ENCODE measurements at places on chromosomes 16 and 17.

- DNase-seq = no peak
Observed at GRCh38 chr16:50839920-50840729, 98.2 kb downstream of the CYLD start.

DNA sequence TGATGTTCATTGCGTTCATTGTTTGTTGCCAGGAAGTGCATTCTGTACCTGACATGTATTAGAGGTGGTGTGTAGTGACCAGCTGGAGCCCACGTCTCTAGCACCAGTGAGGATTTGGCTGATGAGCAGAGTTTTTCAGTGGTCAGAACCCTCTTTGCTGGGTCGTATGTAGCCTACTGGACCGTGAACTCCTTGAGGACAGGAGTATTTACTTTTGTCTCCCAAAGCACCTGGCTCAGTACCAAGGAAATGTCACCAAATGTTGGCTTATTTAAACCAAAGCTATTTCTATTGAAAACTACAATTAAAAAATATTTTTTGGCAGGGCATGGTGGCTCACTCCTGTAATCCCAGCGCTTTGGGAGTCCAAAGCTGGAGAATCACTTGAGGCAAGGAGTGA lies 262.7 kb downstream of the SNX29 start:
- DNase-seq = no peak

GRCh38 chr16:48008011-48008525 lies 147.7 kb downstream of the ABCC12 start:
- no peak for DNase-seq

GRCh38 chr16:57639172-57639887 lies 10.9 kb downstream of the ADGRG1 start:
- no peak for DNase-seq

- no peak for DNase-seq
Observed at GRCh38 chr17:68441070-68441770, 16.1 kb downstream of the WIPI1 start.

GRCh38 chr16:67326472-67327309 lies at the start of the genes KCTD19 and LRRC36:
Gene KCTD19 (minus strand): TSS chr16:67326741. CDS start chr16:67326707, 34 bp downstream.
Gene LRRC36 (plus strand): TSS chr16:67326815. CDS start chr16:67326863, 48 bp downstream.
- DNase-seq = no peak

DNA sequence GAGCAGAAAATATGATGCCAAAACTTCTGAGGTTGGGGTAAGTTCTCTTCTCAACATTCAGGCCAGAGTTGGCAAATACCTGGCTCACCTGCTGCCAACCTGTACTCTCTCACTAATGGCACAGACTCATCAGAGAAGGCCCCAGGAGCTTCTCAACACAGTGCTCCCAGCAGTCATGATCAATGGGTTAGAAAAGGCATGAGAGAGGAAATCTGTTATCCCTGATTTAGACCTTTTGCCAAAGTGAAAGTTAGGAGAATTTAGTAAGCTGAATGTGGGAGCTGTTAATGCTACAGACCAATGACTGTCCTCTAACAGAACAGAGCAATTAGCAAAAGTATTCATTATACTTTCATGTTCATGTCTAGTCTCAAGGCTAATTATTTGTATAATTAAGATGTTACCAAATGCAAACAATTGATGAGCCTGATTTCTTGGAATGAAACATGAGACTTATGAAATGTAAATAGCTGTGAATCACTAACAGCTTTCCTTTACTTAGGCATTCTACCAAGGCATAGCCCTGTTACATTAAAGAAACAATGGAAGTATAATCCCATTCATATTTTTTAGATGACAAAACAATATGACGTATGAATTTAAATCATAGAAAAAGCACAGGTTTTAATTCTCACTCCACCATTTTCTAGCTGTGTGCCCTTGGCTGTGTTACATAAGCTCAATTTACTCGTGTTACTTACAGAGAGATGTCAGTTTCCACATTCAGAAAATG lies 68.7 kb upstream of the MARCHF10 start:
- DNase-seq = no peak

DNA sequence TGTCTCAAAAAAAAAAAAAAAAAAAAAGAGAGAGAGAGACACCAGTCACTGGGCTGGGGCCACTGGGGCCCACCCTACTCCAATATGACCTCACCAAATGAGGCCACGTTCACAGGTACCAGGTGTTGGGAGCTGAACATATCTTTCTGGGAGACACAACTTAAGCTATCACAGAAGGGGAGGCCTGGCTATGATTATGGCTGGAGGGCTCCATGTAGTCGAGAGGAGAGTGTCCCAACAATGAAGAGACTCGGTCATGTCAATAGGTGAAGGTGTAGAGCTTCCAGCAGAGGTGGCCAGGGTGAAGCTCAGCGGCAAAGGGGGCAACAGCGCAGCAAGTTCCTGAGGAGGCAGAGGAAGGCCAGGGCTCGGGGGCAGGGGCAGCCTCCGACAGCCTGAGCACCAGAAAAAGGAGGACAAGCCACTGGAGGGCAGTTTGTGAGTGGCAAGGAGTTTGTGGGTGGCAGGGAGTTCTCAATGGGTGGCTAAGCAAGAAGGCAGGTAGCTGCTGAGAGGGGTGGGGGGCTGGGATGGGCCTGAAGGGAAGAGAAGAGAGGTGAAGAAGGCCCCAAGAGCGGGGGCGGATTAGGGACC lies 28.0 kb downstream of the ABCC3 start:
- DNase-seq = no peak

GRCh38 chr17:83099570-83100181 lies 20.3 kb downstream of the METRNL start:
- no peak for DNase-seq

- DNase-seq = no peak
Observed at GRCh38 chr16:27272076-27272475, 3.5 kb upstream of the NSMCE1 start.

GRCh38 chr17:17034026-17034425 lies 8.2 kb upstream of the MPRIP start:
- DNase-seq = no peak

GRCh38 chr16:71431176-71431575 lies 10.7 kb downstream of the TLE7 start:
- no peak for DNase-seq

DNA sequence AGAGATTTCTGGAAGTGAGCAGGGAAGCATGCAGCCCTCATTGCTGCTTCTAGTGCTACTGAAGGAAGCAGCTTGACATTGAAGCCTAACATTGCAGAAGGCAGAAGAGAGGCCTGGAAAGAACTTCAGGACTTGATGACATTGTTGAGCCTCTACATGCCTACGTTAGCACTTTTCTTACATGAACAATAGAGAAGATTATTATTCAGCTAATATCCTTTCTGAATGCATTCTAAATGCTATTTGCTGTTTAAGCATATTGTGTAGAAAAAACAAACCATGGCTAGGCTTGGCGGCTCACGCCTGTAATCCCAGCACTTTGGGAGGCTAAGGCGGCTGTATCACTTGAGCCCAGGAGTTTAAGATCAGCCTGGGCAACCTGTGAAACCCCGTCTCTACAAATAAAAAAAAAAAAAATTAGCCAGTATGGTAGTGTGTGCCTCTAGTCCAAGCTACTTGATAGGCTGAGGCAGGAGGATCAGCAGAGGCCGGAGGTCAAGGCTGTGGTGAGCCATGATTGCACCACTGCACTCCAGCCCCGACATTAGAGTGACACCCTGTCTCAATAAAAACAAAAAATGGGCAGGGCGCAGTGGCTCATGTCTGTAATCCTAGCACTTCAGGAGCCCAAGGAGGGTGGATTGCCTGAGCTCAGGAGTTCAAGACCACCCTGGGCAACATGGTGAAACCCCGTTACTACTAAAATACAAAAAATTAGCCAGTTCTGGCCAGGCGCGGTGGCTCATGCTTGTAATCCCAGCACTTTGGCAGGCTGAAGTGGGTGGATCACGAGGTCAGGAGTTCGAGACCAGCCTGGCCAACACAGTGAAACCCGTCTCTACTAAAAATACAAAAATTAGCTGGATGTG lies 2.2 kb upstream of the AURKB start:
- DNase-seq = no peak

- no peak for DNase-seq
Observed at GRCh38 chr16:49503256-49504022, 129.8 kb downstream of the C16orf78 start.

DNA sequence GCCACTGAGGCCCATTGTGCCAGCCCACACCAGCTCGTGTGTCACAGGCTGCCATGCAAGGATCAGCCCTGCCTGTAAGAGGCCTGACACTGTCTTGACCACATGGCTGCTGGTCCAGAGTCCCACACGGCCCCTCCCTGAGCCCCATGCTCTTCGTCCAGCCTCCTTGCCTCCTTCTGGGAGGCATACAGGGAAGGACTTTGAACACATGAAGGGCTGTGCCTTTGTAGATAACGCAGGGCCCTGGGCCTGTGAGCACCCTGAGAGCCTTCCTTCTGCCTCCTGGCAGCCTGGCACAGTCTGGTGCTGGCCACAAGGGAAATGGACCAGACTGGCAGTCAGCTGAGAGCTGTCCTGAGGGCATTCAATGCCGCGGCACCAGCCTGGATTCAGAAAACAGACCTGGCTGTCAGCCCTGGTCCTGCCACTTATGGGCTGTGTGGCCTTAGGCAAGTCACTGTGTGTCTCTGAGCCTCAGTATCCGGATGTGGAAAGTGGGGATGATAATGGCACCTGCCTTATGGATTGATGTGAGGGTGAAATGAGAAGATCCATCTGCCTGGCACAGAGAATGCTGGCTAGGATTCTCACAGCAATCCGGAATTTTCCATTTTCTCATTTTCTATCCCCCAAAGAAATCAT lies 19.2 kb upstream of the SPNS2 start:
- DNase-seq = no peak

- DNase-seq = no peak
Observed at GRCh38 chr17:40399185-40399584, 18.5 kb downstream of the TOP2A start.

GRCh38 chr16:64983231-64983630 lies 138.6 kb downstream of the CDH11 start:
- DNase-seq = no peak

GRCh38 chr16:54443352-54443751 lies 156.8 kb upstream of the IRX3 start:
- DNase-seq = no peak

DNA sequence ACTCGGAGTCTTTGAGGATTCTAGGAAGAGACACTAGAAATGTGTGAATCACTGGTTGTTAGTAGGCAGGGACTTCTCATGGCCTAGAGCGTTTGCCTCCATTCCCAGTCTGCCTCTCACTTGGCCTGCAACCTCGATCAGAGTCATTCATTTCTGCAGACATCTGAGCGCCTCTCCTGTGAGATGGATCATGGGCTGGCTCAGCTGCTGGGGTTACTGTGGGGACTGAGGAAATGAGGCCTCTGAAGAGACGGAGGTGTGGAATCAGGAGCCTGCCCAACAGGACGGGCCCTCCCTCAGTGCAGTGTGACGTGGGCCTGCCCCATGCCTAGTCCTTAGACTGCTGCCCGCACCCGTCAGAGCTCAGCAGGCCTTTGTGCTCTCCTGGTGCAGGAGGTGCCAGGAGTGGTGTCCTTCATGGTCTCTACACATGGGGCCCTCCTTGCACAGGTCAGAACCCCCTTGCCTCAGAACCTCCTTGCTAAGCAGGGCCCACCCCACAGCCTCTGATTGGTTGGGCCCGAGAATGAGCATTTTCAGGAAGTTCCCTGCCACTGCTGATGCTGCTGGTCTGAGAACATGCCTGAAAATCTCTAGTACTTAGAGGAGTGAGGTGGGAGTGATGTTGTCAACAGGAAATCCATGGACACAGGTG lies 99.4 kb downstream of the NPIPB11 start:
- DNase-seq = no peak

DNA sequence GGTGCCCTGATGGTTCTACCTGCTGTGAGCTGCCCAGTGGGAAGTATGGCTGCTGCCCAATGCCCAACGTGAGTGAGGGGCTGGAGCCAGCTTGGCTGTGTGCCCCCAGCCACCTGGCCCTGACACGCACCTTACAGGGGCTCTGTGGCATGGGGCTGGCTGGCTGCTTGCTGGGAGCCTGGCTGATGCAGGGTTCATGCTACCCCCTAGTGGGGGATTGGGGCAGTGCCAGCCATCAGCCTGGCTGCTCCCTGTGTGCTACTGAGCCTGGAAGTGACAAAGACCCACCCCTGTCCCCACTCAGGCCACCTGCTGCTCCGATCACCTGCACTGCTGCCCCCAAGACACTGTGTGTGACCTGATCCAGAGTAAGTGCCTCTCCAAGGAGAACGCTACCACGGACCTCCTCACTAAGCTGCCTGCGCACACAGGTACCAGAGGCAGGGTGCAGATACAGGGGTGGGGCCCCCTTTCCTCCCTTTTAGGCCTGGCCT lies 5.7 kb downstream of the GRN start:
- no peak for DNase-seq

DNA sequence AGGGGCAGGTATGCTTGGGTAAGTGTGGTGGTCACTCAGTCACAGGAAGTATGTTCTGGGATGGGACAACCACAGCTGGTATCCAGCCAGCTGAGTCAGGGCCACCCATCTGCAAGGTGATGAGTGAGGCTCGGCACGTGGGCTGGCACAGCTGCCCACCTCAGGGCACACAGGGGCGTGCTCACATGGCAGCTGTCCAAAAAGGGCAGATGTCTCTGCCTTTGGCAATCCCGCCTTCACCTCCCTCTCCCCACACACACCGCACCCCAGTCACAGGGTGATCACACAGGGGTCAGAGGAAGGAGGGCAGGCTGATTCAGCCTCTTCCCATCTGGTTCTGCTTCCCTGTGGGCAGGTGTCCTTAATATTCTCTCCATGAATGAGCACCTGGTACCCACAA lies 85.9 kb upstream of the TOB1 start:
- no peak for DNase-seq

DNA sequence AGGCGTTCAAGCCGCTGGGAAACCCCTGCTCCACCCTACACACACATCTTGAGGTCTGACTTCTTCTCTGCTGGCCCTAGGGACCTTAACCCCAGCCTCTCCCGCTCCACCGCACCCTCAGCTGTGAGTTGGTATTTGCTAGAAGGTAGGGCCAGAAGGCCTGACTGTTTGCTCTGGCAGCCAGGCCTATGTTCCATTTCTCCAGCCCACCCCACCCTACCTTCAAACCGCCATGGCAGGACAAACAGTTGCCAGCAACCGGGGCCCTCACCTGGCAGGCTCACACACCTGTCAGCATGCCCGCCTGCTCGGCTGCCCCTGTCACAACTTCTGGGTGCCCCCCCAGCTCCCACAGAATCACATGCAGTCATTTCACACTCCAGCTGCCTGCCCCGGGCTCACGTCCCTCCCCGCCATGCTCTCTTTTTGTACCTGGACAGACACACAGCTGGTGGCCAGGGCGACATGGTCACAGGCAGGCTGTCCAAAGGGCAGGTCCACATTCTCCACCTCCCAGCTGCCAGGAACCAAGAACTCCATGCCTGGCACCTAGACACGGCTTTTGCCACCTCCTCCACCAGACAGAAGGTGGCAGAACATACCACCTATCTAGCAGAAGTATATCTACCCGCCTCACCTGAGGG lies 2.6 kb upstream of the ATP2A3 start:
- no peak for DNase-seq

Measured in SIG-M5 (cell line).